Stimulated activated CD4-positive, alpha-beta T cell treated with anti-CD3 and anti-CD28 coated beads, Interleukin-2, amount 100 ng/mL, for 24 hours (primary cell): ENCODE measurements at places on chromosomes 4 and X.

DNA sequence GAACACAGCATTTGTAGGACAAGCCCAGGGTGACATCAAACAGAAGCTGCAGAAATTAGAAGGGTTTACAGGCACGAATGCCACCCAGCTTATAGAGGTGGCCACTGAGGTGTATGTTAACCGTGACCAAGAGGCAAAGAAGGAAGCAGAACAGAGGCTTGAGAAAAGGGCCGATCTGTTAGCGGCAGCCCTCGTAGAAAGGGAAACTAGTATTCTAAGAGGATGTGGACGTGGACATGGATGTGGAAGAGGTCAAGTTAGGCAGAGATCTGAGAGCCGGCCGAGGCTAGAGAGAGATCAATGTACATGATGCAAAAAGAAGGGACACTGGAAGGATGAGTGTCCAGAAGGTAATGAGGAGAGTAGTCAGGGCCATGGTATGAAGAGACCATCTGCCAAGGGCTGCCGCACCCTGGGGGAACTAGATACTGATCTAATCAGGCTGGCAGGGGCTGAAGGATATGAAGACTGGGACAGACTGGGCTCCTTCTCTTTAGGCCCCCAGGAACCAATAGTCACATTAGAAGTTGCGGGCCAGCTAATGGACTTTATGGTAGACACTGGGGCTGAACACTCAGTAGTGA is 27.5 kb downstream of the LIAS start:
- no peak for DNase-seq

DNA sequence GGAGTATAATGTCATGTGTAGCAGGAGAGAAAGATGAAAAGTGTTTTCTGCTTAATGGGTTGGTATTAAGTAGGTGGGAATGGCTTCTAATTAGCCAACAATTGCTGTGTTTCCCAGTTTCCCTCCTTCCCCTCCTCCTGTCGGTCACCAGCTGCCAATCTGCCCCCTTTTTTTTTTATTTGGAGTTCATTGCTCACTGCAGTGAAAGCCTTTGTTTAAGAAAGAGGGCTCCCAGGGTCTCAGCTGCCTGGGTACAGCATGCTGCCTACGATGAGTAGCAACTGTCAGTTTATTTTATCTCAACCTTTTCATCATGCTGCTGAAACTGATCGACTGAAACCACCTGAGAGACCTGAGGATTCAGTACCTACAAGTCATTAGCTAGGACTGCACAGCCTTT is 149.0 kb downstream of the POU4F2 start:
- DNase-seq = no peak

DNA sequence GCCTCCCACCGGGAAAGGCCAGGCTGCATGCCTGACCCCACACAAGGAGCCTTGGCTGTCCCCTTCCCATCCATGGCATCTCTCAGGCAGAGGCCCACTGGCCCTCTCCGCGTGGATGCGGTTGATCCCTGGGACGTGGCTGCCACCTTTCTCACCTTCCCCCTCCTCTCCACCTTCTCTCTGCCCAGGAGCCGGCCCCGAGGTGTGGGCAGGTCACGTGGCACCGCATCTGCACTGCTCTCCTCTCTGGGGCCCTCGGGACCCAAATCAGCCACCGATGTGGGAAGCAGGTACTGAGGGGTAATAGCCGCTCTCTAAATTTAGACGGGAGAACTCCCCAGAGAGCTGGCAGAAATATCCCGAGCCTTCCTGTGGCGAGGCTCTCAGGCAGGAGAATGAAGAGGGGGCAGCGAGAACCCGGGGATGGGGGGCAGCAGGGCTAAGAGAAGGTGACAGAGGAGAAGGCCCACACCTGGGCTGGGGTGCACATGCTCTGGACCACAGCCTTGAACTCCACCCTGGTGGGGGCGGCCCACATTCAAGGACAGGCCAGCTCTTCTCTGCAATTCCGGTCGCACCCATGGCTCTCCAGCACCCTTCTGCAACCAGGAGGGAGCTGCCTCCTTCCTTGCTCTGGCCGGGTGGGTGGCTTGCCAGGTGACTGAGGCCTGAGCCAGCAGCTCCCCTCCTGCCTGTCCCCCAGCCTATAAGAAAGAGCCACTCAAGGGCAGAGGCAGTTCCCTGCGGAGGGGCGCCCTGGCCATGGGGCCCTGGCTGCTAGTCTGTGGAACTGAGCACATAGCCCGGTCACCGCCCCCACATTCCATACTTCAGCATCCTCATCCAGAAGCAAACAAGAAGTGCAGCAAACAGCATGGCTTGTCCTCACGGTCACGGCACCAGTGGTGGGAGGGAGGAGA is 9.6 kb upstream of the DUSP9 start:
- no peak for DNase-seq

- DNase-seq = no peak
These were observed 784.2 kb downstream of the GLUD2 start for GRCh38 chrX:121831601-121832000.

GRCh38 chr4:128606173-128606572 is 203.3 kb upstream of the JADE1 start:
- DNase-seq = no peak

DNA sequence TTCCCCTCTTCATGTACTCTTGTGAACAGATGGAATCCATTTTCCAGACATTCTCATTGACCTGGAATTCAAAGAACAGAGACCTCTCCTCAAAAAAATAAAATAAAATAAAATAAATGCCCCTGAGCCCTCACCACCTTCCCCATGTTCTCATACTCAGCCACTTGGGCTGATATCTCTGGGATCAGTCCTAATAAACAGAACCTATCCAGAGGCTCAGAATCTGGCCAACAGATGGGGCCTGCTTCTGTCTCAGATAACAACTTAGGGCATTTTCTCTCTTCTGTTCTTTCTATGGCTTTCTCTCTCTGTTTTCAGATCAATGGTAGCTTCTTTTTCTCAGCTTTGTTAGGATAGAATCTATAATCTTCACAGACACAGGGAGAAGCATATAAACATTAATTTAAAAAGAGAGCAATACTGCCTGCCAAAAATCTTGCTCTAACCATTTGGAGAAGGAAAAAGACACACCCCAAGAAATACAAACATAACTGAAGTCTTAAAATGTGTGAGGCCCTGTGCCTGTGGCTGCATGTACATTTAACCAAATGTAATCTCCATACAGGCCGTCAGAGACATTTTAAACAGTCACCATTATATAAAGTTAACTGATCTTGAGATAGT is 907.1 kb downstream of the FAT4 start:
- DNase-seq = no peak

DNA sequence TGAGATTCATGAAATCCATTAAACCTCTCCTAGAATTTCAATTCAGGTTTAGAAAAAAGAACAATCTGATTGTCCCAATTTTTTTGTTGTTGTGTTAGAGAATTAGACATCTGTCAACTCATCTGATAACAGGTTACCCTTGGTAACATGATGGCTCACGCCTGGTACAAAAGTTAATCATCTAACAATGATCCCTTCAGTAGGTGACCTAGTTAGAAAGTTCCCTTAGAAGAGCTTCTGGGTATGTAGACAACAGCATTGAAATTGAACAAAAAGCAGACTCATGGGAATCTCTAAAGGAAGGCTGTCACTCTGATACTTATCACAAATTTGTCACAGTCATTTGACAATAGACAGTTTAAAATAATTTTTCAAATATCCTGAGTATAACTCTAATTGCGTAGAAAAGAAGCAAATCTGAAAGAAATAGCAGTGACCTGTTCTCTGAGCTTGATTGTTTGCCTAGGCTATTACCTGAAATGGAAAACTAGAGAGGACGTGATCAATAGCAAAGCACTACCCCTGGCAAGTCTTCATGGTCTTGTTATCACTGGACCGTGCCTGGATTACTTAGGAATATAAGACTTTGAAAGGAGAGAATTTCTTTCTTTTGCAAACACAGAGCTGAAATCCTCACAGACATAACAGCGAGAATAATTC is 880.4 kb upstream of the AGA start:
- no peak for DNase-seq

- DNase-seq = no peak
These were observed 27.0 kb downstream of the DHX15 start for GRCh38 chr4:24557026-24558025.

GRCh38 chrX:57156397-57157049 is 19.3 kb upstream of the SPIN2A start:
- DNase-seq = no peak

DNA sequence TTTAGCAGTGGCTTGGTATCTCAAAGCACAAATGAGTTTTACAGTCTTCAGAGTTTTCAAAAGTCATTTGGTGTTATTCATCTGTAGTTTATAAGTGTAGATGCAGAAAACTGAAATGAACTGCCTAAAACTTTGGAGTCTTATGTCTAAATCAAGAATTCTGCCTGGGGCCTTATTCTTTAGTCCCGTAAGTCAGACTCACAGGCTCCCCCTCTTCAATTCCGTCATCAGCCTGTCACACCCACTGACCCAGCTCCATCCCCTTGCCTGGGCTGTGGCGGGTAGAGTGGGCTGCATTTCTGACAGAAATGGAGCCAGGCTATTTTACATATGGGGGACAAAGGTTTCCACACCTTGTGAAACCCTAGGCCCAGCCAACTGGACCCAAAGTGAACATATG is 44.3 kb downstream of the TSPAN5 start:
- no peak for DNase-seq

GRCh38 chr4:10958226-10958856 is 273.8 kb upstream of the CLNK start:
- DNase-seq = no peak

GRCh38 chr4:87239821-87240220 is 19.4 kb upstream of the KLHL8 start:
- DNase-seq = no peak

GRCh38 chrX:139200793-139201192 is 329.7 kb upstream of the F9 start:
- DNase-seq = no peak

GRCh38 chr4:6008766-6009385 is 9.4 kb downstream of the C4orf50 start:
- DNase-seq = no peak

DNA sequence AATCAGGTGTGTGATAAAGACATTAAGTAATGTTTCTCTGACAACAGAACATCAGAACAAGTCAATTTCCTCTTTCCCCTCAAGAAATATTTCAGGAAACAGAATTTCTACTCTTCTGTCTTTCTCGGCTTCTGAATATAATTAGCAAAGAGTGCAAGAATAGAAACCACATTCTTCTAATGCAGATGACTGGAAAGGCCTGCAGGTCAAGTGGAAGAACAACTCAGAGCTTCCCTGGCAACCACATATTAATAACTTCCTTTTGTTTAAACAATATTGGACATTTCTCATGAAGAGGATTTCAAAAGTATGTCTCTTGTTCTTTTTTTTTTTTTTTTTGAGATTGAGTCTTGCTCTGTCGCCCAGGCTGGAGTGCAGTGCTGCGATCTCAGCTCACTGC is 225.5 kb downstream of the PARM1 start:
- DNase-seq = no peak

GRCh38 chrX:46461660-46462191 is 83.5 kb downstream of the ZNF674 start:
- DNase-seq = no peak

GRCh38 chr4:762211-763190 is 56.9 kb downstream of the PCGF3 start:
- DNase-seq = no peak

- DNase-seq = no peak
These were observed 240.6 kb downstream of the AFAP1 start for GRCh38 chr4:7699031-7699430.

- peak; percentile 4 for DNase-seq
These were observed at the start of gene KLHL13 for GRCh38 chrX:118116713-118117550. Gene KLHL13 (minus strand): TSS chrX:118116810. CDS start chrX:118028473, 88,337 bp downstream.

DNA sequence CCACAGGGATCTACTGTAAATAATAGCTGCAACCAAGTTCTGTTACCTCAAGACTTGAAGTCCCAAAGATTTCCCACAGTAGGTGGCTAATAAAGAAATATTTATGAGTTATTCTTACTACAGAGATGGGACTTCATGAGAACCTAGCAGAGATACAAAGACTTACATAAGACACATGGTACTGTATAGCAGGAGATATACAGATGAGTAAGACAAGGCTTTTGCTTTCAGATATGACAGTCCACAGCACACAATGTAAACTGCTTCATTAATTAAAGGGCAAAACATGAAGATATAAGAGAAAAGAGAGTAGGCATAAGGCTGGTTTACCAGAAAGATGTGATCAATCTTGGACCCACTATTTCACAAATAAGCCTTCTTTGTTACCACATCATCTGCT is 6.6 kb downstream of the ANKRD17 start:
- DNase-seq = no peak

GRCh38 chrX:54193085-54193821 is 10.2 kb upstream of the FAM120C start:
- no peak for DNase-seq

DNA sequence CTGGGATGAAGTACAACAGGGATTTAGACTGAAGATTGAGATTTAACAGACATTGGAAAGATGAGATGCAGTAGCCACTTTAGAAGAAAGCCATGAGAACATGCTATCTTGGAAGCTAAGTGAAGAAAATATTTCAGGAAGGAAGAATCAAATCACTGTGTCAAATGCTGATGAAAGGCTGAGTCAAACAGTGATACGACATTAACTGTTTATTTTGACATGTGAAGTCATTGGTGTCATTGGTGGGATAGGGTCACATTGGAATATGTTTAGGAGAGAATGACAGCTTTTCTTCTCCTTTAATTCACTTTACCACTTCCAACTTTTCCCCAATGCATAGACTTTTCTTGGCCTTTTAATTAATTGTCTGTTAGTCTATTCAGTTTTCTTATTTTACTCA is 653.0 kb upstream of the BOD1L1 start:
- no peak for DNase-seq

GRCh38 chr4:148984951-148985350 is 542.7 kb upstream of the NR3C2 start:
- no peak for DNase-seq

- no peak for DNase-seq
These were observed 75.9 kb downstream of the SPATA18 start for GRCh38 chr4:52126966-52127365.

DNA sequence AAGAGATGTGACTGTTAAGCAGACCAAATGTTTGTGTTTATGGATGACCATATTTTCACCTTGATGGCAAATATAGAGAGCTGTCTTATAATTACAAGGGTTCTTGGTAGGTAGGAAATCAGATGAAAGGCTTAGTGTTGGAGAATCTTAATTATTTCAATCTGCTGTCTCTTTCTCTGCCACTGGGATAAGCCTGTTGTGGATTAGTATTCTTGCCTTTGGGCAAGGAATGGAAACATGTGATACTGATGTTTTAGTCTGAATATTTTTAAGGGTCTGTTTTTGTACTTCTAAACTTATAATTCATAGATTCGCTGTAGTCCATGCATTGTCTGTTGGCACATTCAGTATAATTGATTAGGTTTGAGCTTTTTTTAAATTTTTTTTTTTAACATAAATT is 23.7 kb upstream of the NUDT6 start:
- DNase-seq = no peak

DNA sequence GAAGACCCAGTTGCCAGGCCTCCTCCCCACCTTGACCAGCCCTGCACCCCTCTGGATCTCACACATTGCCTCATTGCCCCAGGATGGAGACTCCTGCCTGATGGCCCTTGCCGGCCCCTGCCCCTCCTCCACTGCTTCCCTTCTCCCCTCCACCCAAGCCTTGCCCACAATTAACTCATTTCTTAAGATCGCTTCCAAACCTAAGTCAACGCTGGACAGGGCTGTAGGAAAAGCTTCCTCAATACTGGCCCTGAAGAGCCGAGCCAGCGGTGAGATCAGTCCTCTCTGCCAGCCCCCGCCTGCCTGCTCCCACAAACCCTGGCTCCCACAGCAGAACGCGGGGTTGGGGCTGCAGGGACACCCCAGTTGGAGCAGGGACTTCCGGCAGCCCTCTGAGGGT is 7.5 kb upstream of the HAUS7 start:
- no peak for DNase-seq

GRCh38 chr4:8209181-8209874 is 10.2 kb downstream of the SH3TC1 start:
- DNase-seq = no peak

- no peak for DNase-seq
These were observed 1489.8 kb downstream of the STIM2 start for GRCh38 chr4:28350485-28350884.
